ENCODE measurements at places on chromosomes 11 and 22.

- no peaks in the 10 kb centered on the region for H3K36me3 ChIP-seq
- no peaks in the 10 kb centered on the region for H3K4me1 ChIP-seq
- DNase-seq, result no peak
- no peak overlapping the region for H3K4me3 ChIP-seq
- H3K27ac ChIP-seq, result no peak overlapping the region
Measured at GRCh38 chr22:46634011-46634699, 14.0 kb downstream of the GRAMD4 start.

DNA sequence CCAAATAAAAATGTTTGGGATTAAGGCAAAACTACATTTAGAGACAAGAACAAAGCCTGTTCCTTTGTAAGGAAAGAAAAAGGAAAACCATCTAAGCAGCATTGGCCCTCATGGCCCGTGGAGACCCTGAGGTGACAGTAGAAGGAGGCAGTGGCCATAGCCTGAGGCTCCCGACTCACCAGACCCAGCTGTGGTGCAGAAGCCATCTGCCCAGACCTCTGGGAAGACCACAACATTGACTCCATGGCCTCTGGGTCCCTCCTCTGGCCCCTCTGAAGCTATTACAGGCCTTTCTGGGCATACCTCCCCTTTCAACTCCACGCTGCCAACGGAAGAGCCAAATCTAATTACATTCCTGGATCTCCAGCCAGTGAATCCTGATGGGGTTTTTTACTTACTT, 6.4 kb downstream of the PRAME start:
- H3K4me1 ChIP-seq, result no peaks in the 10 kb centered on the region
- H3K27me3 ChIP-seq, result peaks cover 11% of the 10 kb centered on the region

DNA sequence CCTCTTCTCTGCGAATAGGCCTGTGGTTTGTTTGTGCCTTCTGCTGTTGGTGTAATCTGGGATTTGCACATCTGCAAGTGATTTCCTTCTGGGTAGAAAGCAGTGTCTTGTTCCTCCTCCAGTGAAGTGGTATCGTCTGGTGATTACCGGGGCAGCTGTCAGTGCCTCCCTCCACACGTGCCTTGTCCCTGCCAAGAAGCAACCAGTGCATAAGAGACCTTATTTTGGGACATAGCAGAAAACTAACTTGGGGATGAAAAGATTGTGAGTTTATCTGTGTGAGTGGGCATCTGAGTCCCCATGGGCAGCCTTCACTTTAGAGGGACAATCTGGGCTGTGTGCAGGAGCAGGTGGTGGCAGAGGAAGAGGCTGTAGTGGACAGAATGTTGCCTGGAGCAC, 71.5 kb upstream of the SORL1-AS1 start:
- no peaks in the 10 kb centered on the region for H3K4me1 ChIP-seq
- DNase-seq, result no peak
- no peaks in the 10 kb centered on the region for H3K27me3 ChIP-seq
- no peaks in the 10 kb centered on the region for H3K36me3 ChIP-seq

- no peaks in the 10 kb centered on the region for H3K4me1 ChIP-seq
- no peak overlapping the region for H3K27ac ChIP-seq
- H3K36me3 ChIP-seq, result no peaks in the 10 kb centered on the region
- H3K4me3 ChIP-seq, result no peak overlapping the region
- H3K27me3 ChIP-seq, result no peaks in the 10 kb centered on the region
Measured at GRCh38 chr11:112656772-112657428, 304.3 kb upstream of the NCAM1 start.

GRCh38 chr11:111942829-111943228, 5.7 kb downstream of the DIXDC1 start:
- no peak overlapping the region for H3K4me3 ChIP-seq
- peaks cover 62% of the 10 kb centered on the region for H3K4me1 ChIP-seq
- H3K36me3 ChIP-seq, result no peaks in the 10 kb centered on the region
- no peaks in the 10 kb centered on the region for H3K27me3 ChIP-seq

DNA sequence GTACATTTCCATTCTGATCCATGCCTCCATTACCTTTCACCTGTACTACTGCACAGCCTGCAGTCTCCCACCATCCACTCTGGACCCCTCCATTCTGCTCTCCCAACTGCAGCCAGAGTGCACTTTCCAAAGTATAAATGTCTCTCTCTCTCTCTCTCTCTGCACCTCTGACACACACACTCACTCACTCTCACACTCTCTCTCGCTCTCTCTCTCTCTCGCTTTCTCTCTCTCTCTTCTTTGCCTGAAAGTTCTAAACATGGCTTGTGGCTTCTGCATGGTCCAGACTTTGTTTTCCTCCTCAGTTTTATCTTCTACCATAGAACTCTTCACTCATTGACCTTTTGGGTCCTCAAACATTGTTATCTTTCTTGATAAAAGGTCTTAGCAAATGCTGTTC, 76.6 kb downstream of the WNT11 start:
- no peaks in the 10 kb centered on the region for H3K36me3 ChIP-seq
- H3K27ac ChIP-seq, result no peak overlapping the region
- H3K4me3 ChIP-seq, result no peak overlapping the region
- H3K27me3 ChIP-seq, result no peaks in the 10 kb centered on the region
- DNase-seq, result no peak
